CD4-positive, alpha-beta T cell treated with Interleukin-2 at 100 ng/mL for 4 hours (primary cell): ENCODE measurements at places on chromosomes 3 and 15.

DNA sequence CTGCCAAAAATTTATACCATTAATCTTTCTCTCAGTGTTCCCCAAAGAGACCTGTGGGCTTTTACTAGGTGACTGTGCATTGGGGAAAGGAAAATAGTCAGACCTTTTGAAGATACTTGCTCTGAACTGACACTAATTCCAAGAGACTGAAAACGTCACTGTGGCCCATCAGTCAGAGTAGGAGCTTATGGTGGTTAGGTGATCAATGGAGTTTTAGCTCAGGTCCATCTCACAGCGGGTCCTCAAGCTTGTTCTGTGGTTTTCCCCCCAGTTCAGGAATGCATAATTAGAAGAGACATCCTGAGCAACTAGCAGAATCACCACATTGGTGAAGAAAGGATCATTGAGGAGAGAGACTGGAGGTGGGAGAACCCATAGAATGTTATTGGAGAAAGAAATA lies 134.7 kb downstream of the SV2B start:
- DNase-seq: no peak

GRCh38 chr15:41493902-41494189 lies 172 bp downstream of the ITPKA start:
- no peak for DNase-seq

DNA sequence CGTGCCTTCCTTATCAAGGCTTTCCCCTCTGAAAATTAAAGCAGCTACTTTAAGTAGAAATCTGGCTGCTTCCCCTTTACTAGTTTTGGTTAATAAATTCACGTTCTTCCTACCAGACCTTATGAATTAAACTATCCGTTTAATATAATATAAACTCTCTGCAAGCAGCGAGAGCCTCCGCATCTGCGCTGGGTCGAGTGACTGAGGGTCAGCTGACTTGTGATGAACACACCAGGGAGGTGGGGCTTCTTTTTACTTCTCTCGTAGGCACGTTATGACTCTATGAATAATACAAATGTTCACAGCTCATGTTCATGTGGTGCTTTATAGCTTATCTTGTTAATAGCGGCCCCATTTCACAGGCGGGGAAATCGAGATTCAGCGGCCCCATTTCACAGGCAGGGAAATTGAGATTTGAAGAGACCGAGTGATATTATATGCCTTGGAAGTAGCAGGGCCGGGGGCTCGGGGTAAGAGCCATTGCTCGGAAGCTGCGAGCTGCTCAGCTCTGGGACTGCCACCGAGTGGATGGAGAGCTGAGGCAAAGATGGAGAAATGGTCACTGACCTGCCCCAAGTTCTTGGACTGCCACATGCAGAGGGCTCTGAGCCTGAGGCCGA lies 8.3 kb downstream of the MUC4 start:
- DNase-seq: no peak

- DNase-seq: no peak
Measured at GRCh38 chr15:90836296-90836871, 32.0 kb upstream of the FURIN start.

- no peak for DNase-seq
Measured at GRCh38 chr3:194575484-194576210, 57.6 kb downstream of the TMEM44 start.

GRCh38 chr3:116929505-116930222 lies 220.1 kb downstream of the TUSC7 start:
- no peak for DNase-seq

DNA sequence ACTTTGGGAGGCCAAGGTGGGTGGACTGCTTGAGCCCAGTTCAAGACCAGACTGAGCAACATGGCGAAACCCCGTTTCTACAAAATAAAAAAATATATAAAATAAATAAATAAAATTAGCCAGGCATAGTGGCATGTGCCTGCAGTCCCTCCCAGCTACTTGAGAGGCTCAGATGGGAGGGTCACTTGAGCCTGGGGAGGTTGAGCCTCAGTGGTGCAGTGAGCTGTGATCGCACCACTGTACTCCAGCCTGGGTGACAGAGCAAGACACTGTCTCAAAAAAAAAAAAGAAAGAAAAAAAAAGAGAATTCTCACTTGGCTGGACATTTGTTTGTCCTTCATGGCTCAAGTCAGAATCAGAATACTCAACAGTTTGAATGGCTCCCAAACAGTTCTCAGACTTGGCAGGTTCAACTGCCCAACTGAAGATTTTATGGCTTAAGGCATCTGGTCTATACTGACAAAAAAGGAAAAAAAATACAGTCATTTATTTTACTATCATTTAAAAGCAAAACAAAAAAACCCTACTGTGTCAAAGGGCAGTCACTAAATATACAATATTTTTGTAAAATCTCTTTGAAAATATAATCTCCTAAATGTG lies 106.6 kb downstream of the FBXL22 start:
- DNase-seq: no peak

DNA sequence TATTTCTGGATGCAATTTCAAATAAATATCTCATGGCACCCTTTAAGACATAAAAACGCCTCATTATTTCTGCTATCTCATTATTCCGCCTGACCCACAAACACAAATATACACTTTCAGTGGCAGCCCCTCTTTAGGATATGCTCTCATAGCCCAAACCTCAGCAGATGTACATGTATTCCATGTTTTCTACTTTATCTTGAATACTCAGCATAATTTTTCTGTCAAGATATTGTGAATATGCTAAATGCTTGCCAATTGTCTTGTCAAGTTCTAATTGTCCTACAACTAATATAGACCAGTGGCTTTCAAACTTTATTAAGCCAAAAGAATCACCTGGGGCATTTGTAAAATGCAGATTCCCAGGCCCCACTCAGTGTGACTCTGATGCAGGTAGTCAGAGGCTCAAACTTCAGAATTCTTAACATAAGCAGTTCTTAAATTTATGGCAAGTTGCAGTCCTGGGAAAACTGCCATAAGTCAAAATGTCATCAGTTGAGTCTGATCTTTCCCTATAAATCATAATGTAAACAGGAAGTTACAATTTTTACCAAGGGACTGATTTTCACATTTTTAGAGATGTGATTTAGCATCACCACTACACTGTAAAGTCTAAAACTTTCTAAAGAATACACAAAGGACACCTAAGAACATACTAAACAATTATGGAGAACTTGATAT lies 135.1 kb downstream of the TBL1XR1 start:
- no peak for DNase-seq

GRCh38 chr15:70513819-70514218 lies 249.5 kb downstream of the UACA start:
- DNase-seq: no peak

- DNase-seq: no peak
Measured at GRCh38 chr3:79597709-79598108, 170.1 kb downstream of the ROBO1 start.

- DNase-seq: no peak
Measured at GRCh38 chr3:147619921-147620560, 210.9 kb downstream of the ZIC1 start.

DNA sequence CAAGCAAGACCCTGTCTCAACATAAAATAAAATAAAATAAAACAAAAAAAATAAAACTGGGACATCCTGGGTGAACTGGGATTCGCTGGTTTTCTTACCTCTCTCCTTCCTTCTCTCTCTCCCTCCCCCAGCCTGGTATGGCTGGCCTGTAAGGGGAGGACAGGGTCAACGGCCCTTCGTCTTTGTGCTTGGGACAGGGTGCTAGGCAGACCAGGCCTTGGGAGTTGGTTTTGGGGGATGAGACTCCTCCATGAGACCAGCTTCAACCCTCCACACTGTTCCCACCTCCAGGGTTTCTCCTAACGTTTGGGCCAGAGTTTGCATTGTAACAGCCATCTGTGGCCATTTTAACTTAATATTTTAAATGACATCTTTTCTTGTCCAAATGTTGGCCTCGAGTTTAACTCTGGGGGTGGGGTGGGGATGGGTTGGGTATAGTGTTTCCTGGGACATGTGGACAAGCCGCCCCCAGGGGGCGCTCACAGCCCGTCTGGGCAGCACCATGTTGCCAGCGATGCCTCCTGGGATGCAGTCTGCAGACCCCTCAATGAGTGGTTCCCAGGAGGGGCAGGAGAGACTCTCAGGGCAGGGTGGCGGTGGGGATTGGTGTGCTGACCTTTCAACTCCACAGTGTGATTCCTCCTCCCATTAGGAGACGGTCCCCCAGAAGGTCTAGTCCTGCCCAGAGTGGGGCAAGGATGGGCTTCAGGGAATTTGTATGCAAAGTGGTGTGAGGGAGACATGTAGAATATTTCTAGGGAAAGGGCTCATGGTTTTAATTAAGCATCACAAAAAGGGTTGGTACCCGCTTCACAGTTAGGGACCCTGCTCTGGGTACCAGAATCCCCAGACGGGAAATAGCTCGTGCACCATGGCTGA lies 37.7 kb upstream of the LCTL start:
- peak; percentile 44 for DNase-seq

DNA sequence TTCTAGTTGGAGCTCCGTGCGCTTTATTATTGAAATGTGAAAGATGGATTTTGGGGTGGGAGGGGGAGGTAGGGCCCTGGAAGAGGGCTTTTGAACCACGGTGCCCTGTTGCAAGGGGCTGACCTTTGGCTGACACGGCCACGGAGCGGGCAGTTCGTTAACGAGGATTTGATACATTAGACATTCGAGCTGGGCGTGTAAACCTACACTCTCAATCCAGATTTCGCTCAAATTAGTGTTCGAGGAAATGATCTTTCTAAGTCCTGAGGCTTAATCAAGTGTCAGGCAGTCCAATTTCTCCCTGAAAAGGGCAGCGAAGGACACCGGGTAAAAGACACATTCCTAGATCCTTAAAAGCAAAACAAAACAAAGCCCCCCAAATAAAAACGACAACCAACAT lies 13.0 kb downstream of the ZIC1 start:
- DNase-seq: no peak

GRCh38 chr3:77380136-77380535 lies 340.2 kb downstream of the ROBO2 start:
- DNase-seq: no peak

DNA sequence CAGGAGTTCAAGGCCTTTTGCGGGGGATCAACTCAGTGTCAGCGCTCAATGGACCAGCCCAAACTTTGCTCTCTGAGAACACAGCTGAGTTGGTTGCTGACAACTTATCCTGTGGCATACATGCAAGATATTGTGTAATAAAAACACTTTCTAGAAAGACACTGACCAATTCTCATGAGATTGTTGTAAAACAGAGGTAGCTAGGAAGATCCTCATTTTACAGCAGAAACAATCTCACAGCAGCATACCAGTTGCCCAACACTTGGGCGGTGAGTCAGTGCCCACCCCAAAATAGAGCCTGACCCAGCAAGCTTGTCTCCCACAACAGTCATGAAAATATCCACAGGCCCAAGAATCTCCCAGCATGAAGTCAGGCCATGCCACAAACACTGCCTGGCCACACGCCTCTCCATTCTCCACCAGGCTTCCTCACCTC lies 18.2 kb downstream of the KLHL6 start:
- DNase-seq: no peak

DNA sequence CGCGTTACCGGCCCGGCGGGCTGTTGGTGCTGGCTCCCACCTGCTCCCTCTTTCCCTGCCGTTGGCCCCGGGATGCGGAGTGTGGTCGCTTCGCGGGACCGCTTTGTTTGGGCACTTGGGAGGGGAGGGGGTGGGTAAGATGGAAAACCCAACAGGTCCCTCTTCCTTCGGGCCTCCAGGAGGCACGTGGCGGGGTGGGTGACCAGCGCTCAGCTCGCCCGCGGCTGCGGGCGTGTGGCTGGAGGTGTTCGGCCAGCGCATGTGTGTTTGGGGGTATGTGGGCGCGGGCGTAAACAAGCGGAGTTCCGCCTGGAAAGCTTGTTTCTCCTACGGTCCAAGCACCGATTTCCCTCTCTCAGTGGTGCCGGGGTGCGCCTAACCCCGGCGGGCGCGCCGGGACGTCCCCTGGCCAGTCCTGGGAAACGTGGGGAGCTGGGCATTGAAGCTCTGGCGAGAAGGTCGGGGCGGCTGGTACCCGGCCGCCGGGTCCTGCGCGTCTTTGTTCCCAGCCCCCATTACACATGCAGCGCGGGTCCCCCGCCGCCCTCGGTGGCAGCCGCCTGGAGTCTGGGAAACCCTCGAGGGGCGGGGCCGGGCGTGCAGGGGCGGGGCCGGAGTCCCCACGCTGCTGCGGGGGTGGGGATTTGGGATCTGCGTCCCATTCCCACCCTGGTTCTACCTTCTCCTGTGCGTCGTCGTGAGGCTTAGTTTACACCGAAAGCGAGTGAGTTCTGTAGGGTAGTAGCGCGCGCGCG lies 1.4 kb downstream of the ACVR2B start:
- peak; percentile 17 for DNase-seq

DNA sequence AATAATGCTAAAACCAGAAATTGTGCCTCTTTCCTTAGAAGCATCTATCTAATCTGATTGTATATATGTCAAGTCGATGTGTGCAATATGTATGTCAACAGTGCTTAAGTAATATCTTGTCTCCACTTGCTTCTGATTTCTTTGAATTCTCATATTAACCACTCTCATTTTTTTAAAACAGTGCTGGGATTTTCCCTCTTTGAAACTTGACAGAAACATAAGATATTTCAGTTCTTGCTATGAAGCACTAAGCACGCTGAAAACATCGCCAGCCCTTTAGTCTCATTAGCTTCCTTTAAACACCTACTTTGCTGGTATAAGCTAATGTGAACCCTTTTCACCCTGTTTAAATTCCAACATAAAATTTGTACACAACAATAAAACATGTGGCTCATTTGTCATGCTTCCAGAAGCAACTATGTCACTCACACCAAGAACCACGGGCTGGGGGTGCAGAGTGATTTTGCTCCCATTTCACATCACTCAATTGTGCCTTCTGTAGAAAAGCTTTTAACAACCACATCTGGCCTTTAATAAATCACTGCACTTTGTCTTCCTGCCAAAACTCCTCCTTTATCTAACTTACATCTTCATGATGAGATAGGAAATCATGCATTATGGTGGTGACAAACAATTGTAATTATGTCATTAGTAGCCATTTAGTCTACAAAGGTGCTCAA lies 185.2 kb downstream of the FOXP1 start:
- DNase-seq: peak; percentile 59

DNA sequence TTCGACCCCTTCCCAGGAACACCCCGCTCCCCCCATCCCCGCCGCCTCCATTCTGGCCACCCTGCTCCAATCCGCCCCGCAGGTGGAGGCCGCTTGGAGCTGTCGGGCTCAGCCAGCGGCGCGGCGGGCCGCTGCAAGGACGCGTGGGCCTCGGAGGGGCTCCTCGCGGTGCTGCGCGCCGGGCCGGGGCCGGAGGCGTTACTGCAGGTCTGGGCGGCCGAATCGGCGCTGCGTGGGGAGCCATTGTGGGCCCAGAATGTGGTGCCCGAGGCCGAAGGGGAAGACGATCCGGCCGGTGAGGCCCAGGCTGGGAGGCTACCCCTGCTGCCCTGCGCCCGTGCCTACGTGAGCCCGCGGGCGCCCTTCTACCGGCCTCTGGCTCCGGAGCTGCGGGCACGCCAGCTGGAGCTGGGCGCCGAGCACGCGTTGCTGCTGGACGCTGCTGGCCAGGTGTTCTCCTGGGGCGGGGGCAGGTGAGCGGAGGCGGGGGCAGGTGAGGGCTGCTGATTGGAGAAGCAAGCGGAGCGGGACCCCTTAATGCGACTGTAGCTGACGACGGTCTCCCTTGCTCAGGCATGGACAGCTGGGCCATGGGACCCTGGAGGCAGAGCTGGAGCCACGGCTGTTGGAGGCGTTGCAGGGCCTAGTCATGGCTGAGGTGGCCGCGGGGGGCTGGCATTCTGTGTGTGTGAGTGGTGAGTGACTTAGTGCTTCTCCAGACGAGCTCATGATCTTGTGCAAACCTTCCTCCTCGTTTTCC lies 2.5 kb downstream of the RCCD1 start:
- DNase-seq: no peak

- no peak for DNase-seq
Measured at GRCh38 chr3:166570102-166570501, 732.9 kb upstream of the BCHE start.

- DNase-seq: peak; percentile 27
Measured at GRCh38 chr3:196159952-196160804, 51.0 kb downstream of the ZDHHC19 start.

- DNase-seq: no peak
Measured at GRCh38 chr3:114624047-114624445, 330.2 kb downstream of the TIGIT start.
